ENCODE measurements at places on chromosomes 1 and 21. TPM values are rescaled to one million over a fixed set of nuclear protein-coding genes. Genes with fewer than 3 reads are reported as not detected.

- no peak for DNase-seq
These were observed 27.3 kb upstream of the PDPN start for GRCh38 chr1:13556224-13556764.

The INSRR gene
- total RNA-seq, result not detected

The ADAMTSL4 gene
- 33.2 TPM for total RNA-seq

The USP24 gene
- 47.1 TPM for total RNA-seq

DNA sequence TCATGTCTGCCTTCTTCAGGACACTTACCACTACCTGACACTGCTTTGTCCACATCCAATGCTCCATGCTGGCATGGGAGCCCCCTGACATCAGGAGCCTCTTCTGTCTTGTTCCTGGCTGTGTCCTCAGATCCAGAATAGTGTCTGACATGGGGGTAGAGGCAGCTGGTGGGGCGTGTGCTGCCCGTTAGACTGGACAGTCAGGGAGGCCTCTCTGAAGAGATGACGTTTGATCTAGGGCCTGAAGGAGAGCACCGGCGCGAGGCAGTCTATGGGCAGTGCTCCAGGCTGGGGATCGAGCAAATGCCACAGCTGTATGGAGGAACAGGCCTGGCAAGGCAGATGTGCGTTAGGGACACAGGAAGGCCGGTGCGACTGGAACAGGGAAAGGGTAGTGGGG lies 16.6 kb downstream of the SLC9A1 start:
- DNase-seq, result no peak

DNA sequence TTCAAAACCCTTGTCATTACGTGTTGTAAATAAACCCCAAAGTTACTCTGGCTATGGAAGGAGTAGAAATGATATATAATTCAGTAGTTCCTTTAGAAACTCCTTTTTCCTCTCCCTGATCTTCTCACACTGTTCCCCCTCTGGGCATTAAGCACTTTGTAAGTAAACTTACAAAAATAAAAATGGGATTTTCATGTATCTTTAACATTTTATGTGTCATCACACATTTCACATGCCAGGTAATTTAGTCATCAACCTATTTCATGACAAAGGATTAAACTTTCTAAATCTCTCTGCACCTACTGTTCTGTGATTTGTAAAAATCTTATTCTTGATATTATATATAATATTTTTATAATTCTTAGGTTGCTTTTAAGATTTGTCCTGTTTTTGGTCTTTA lies 176.9 kb downstream of the NEK7 start:
- DNase-seq, result no peak

- DNase-seq, result no peak
These were observed 514 bp downstream of the AGL start for GRCh38 chr1:99850459-99851291.

DNA sequence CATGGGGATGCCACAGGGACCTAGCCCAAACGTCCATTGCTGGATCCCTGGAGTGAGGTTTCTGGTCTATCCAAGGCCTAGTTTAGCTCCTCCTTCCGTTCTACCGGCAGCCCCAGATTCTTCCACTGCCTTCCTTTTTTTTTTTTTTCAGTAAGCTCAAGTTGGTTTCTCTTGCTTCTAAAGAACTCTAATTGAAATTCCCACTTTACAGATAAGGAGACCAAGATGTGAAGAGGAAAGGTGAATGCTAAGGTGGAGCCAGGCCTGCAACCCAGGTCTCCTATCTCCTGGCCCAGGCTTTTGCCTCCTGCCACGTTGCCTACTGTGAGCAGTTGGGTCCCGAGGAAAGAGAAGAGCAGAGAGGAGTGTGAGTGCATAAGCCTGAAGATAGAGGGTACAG lies 31.5 kb upstream of the CLIC4 start:
- DNase-seq, result no peak

The HSD3B1 gene
- total RNA-seq, result not detected

GRCh38 chr1:118115567-118116295 lies 69.3 kb downstream of the SPAG17 start:
- DNase-seq, result no peak

DNA sequence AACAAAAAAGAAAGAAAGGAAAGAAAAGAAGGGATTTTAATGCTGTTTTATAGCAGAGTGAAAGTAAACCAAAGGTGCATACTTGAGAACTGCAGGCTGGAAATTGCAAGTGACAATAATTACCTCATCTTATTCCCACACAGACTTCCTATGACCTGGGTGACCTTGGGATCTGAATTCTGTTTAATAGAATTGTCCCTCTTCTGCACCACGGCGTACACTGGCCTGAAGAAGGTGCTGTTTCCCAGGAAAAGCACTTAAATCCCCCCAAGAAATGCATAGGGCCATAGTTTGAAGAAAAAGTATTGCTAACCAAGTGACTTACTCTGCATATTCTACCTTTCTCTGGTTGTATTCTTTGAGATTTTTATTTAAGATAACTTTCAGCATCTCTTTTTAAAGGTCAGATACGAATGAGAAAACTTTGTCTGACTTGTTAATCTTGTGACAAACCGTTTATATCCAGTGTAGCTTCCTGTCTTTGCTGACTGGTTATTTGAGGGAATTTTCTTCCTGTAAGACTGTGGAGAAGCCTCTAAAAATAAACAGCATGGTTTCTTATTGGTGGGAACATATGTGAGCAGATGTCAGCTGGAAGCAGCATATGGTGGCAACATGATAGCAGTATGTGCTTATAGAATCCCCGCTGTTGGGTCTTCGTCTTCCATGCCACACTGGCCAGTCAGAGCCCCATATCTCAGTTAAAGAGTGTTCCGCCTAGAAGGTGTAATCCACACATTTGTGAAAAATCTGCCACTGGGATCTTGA lies 16.3 kb downstream of the TGFB2 start:
- no peak for DNase-seq

The LCE4A gene
- not detected for total RNA-seq

The CRABP2 gene
- 149 TPM for total RNA-seq

GRCh38 chr1:219904934-219905333 lies 23.4 kb downstream of the SLC30A10 start:
- no peak for DNase-seq

The FGGY gene
- total RNA-seq, result 6.0 TPM

The HMGN1 gene
- 168 TPM for total RNA-seq

DNA sequence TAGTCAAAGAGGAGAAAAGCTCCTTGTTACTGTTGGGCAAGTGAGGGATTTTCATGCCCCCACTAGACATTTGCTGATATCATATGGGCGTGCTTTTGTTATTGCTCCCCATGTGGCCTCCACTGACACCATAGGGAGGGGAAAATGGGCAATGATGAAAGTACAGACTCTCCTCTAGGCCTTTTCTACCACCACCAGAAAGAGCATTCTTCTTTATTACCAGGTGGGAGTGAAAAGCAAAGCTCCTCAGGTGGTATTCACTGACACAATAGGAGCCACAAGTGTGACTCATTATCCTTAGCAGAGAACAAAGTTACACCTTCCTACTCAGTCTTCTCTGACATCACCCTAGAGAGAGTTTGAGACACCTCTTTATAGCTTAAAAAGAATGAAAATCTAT lies 667.1 kb downstream of the LTN1 start:
- DNase-seq, result no peak

The MYOCOS gene
- total RNA-seq, result not detected

The CLDN14 gene
- not detected for total RNA-seq

GRCh38 chr1:99441299-99442095 lies 177.2 kb downstream of the PLPPR4 start:
- no peak for DNase-seq

GRCh38 chr1:79353224-79353623 lies 346.7 kb upstream of the ADGRL4 start:
- no peak for DNase-seq

The AADACL3 gene
- total RNA-seq, result not detected

GRCh38 chr1:67184838-67185421 lies 18.7 kb downstream of the IL23R start:
- no peak for DNase-seq

GRCh38 chr1:152884085-152884484 lies 6.0 kb downstream of the SMCP start:
- DNase-seq, result no peak

The CAMK2N1 gene
- 3.1 TPM for total RNA-seq

GRCh38 chr1:71157151-71157550 lies 76.3 kb upstream of the ZRANB2 start:
- no peak for DNase-seq

DNA sequence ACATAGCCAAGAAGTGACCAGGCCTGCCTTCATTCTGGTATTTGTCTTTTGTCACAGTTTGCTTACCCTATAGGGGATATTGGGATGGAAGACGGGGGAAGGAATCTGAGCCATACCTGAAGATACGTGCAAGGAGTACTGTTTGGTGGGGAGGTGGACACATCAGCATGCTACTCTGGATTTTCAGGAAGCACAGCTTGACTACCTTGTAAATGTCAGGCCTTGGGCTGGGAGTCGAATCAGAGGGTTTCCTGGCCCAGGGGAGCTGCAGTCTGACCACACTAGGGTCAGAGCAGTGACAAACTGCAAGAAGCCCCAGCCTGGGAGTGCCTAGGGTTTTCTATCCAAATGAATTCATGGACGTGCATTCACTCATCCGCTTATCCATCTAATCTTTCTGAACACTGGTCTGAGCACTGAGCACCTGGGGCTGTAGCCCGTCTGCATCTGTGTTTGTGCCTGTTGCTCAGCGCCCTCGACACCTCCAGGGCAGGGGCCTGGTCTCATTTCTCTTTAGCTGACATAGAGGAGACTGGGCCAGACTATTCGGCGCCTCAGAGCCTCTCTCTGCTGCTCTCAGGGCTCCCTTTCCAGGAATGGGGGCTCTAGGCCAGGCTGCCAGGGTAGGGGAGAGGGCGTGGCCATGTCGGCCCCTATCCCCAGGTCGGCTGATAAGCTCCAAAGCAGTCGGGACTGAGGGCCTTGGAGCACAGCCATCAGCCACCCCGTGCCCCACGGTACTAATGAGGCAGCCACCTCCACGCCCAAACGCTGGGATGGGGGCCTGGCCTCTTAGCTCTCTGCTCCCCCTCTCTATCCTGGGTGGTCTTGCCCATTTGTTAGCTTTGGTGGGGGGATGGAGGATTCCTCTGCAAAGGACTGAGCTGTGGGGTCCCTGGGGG lies 47.0 kb upstream of the SLC2A1 start:
- DNase-seq, result no peak

DNA sequence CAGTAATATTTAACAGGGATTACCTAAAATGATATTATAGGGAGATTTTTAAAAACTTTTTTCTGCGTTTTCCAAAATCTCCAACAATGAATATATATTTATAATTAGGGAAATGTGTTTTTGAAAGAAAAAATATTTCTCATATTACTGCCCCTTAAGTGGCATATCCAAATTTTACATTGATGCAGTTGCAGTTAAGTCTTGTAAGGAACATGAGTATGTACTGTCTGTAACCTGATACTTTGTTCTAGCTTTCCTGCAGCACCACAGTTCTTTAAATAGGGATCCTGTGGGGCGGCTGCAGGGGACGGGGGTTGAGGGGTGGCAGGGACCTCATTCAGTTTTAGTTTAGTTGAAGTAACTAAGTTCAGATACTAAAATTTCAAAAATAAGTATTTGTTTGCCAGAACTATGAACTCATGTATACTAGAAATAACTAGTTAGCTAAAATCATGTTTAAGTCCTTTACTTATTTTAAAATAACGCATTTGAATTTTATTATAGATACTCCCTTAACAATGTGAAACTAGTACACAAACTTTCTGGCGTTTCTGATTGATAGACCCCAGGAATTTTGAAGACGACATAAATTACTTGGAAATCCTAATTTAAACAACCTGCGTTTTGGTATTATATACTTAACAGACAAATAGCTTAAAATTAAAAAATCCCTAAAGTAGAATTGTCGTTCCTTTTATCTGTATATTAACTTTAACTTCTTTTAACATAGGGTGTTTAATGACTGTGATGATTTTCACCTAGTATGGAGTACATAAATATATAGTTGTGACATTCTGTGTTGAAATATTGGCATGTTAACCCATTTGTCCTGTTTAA lies 639 bp upstream of the DNAJB4 start:
- DNase-seq, result no peak

DNA sequence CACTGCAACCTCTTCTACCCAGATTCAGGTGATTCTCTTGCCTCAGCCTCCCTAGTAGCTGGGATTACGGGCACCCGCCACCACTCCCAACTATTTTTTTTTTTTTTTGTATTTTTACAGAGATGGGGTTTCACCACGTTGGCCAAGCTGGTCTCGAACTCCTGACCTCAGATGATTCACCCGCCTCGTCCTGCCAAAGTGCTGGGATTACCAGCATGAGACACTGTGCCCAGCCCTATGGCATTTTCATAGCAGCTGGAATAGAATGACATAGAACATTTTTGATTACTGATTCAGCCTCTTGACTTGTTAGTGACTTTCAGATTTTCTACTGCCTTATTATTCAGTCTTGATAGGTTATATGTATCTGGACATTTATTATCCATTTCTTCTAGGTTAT lies 1046.2 kb downstream of the AMY1C start:
- no peak for DNase-seq

- DNase-seq, result no peak
These were observed 70.6 kb upstream of the CNTN2 start for GRCh38 chr1:204972426-204972825.

DNA sequence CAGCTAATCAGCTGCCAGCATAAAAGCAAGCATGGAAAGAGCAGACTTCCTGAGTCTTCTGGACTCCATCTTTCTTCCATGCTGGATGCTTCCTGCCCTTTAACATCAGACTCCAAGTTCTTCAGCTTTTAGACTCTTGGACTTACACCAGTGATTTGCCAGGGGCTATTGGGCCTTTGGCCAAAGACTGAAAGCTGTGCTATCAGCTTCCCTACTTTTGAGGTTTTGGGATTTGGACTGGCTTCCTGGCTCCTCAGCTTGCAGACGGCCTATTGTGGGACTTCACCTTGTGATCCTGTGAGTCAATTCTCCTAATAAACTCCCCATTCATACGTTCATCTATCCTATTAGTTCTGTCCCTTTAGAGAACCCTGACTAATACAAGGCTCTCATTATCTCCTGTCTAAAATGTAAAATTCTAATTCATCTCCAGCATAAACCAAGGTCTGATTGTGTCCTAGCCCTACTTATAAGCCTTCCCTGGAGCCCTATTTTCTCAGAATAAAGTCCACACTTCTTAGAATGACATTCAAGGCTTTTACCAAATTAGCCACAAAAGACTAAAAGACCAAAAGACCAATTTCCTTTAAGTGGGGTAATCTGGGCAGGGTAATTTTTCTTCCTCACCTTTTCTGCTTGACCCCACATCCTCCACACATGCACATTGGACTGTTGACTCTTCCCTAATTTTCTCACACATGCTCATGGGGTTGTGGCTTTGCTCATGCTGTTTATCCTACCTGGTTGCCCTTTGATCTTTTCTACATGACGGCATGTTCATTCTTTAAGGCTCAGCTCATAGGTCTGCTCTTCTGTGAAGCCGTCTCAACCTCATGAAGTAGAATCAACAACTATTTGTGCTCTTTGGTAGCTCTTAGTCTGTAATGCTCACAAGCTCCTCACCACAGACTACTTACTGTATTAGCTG lies 18.1 kb upstream of the ENAH start:
- DNase-seq, result no peak

DNA sequence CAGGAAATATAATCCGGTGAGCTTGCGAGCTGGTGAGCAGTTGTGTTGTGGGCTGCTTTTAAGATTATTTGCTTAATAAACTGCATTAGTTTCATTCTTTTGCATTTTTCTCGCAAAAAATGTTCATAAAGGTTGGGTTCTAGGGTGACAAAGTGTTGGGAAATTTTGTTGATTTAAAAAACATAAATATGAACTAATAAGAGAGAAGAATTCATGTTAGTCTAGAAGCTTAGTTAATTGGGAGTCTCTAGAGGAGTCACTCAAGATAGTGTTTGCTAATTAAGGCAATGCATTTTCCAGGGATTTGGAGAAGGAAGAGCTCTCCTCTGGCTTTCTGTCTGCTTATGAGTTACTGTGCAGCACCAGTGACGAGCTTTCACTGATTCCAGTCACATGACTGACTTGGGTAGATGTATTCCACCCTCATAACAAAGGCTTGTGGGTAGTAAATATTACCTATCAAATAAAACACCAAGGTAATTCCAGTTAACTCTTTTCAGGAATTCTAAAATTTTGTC lies 417.0 kb downstream of the PTBP2 start:
- no peak for DNase-seq

All from esophagus squamous epithelium (tissue), 5 donors.